ENCODE measurements at places on chromosomes 12 and 14.

DNA sequence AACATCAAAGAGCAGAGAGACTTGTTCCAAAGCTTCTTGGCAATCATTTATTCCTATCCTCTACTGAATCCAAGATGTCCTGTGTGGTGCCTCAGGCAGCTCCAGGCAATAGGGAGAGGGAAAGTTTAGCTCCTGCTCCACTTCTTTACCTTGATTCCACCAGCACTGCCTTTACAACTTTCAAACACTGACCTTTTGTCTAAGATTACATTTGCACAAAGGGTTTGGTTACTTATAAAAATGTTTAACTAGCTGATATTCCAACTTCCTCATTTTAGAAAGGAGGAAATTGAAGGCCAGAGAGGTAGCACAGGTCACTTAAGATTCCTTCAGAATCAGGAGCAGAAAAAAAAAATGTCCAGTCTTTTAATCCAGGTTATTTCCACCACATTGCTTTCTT lies 192.7 kb downstream of the BTG1 start:
- DNase-seq: no peak

DNA sequence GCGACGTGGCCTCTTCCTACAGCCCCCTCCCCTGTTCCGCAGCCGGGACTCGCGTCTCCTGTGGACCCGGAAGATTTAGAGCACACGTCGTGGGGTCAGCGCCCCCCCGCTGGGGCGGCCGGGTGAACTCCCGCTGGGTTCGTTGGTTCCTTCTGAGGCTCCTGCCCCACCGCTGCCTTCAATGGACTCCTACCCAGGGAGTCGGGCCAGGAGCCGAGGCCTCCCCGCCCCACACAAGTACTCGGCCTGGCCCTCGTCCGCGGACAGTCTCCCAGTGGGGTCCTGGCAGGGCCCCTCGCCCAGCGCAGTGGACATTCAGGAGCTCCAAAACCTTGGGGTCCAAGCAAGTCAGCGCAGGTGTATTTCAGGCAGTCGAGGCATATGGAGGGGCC lies 1.2 kb downstream of the MMP17 start:
- no peak for DNase-seq

GRCh38 chr14:55814873-55815272 lies 234.9 kb downstream of the KTN1 start:
- DNase-seq: no peak

DNA sequence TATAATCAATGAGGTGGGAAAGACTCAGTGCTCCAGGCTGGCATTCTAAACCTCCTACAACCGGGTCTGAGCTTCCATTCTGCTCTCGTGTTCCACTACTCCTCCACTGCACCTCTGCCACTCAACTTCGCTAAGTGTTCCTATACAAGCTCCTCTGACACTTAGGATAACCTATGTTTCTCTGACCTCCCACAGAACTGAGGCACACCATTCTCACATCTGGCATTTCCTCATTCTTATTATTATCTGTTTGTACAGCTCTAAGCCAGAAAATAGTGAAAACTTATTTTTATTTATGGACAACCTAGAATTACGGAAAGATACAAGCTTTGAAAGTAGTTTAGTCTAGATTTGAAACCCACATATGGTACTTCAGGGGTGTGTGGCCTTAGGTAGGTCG lies 127.0 kb downstream of the MED13L start:
- DNase-seq: no peak

DNA sequence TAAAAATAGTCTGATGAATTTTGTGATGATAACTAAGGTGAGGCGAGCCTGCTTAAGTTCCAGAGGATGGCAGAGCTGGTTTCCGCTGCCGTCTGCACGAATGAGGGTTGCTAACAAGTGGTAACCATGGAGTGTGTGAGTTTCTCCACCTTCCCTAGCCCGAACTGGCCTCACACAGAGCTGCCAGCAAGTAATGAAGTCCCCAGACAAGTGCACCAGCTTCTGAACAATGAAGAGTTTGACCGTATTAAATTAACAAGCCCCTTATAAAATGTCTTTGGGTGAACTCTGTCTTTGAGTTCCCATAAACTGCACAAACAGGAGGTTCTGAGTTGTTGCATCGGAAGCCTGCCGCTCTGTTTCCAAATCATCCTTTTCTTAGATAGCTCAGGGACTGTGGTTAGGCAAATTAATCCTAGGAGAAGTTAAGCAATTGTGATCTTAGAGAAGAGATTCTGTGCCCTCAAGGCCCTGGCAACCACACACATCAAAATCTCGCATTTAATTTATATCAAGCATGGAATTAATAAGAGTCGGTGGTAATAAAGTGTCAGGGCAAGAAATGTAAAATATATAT lies 274.1 kb upstream of the DAAM1 start:
- DNase-seq: no peak

GRCh38 chr14:20494935-20495766 lies 10.2 kb upstream of the RNASE10 start:
- no peak for DNase-seq

DNA sequence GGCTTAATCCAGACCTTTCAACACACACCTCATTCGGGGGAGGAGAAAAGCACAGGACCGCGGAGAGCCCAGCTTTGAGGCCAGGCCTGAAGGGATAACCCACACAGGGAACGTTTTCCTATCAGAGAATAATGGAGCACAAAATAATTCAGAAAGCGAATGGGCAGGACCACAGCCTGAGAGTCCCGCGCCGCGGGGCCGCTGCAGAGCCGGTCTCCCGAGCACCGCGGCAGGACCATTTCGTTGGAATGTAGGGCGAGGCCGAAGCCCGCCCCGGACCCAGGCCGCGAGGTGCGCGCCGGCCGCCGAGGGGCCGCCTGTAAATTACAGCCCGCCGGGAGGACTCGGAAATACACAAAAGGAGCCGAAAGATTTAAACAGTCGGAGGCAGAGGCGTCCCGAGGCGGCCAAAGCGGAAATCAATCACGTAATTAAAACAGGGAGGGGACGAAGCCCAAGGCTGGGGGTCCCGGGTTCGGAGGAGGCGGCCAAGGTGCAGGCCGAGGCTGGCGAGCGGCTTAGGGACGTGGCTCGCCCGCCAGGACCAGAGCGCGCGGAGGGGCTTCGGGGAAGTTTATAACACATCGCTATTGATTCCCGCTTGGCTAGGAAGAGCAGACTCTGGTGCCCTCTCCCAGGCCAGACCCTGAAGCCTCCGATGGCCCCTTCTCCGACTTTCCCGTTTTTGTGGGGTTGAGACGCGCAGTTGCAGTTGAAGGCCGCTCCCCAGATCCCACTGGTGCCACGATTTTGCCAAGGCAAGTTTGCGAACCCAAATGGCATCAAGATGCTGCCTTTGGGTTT lies 6.3 kb upstream of the HOXC4 start:
- DNase-seq: no peak

DNA sequence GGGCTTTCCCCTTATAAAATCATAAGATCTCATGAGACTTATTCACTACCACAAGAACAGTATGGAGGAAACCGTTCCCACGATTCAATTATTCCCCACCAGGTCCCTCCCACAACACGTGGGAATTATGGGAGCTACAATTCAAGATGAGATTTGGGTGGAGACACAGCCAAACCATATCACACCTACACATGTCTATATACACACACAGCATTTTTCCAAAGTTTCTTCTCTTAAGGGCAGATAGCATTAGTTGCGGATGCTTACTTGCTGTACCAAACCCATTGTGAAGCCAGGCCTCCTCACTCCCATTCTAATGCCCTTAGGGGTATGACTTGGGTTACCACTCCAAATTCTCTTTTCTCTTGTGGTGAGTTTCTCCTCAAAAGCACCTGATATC lies 104.1 kb upstream of the RAP1B start:
- no peak for DNase-seq

GRCh38 chr12:117030187-117030900 lies 68.9 kb downstream of the TESC start:
- DNase-seq: no peak

- DNase-seq: no peak
Observed at GRCh38 chr14:92945544-92945943, 22.6 kb downstream of the CHGA start.

GRCh38 chr12:50786498-50787231 lies 22.8 kb downstream of the ATF1 start:
- DNase-seq: no peak

DNA sequence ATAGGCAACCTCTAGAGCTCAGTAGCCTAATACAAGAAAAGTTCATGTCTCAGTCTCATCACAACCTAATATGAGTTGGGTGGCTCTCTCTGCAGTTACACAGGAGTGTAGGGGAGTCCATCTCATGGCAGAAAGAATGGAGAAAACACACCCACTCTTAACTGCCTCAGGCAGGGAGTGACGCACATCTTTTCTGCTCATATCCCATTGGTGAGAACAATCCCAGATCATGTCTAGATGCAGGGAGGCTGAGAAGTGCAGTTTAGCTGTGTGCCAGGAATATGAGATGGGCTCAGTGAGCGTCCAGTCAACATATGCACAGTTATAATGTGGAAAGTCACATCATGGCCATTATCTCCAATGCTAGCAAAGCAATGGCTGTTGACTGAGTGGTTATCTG lies 59.3 kb upstream of the KCNA5 start:
- no peak for DNase-seq

DNA sequence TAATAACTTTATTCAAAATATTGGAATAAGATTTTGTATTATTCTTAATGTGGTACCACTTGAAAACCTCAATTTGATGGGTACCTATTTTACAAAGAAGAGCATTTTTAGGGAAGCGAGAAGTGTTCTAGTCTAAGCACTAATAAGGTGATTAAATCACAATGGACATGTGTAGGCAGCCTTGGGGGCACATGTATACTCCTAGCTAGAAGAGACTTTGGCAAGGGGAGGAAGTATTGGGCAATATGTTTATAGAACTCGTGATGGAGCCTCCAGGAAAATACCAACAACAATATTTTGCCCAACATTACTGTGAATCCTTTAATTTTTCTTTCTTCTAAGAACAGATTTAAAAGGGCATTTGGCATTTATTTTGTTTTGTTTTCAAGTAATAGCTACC lies 280.3 kb downstream of the ADAMTS20 start:
- DNase-seq: no peak

DNA sequence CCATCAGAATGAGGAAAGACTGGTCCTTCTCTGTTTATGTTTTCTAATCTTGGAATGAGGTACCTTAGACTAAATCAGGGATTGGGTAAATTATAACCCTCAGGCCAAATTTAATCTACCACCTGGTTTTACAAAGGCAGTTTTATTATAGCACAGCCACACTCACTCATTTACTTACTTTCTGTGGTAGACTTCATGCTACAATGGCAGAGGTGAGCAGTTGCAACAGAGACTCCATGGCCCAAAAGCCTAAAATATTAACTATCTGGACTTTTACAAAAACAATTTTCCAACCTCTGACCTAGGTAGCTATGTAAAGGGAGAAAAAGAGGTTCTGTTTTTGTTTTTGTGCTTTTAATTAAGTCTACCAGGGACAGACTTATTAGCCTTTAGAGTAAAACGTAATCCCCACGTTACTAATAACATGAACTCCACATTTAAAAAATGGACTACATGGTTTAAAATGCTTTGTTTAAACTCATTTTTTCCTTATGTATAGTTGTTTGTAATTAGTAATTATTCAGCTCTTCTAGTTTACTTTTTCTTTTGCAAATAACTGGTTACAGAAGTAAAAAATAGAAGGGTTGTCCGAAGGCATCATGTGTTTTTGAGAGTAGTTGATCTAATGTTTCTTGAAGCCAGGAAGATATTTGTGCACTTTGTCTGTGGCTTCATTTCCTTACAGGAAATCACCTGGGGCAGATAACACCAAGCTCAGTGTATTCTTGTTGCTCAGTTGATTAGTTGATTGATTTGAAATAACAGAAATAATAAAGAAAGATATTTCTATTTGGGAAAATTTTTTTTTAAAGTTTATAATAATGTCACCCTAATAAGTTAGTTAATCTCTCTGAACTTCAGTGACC lies 57.6 kb upstream of the ATP2B1 start:
- DNase-seq: no peak

DNA sequence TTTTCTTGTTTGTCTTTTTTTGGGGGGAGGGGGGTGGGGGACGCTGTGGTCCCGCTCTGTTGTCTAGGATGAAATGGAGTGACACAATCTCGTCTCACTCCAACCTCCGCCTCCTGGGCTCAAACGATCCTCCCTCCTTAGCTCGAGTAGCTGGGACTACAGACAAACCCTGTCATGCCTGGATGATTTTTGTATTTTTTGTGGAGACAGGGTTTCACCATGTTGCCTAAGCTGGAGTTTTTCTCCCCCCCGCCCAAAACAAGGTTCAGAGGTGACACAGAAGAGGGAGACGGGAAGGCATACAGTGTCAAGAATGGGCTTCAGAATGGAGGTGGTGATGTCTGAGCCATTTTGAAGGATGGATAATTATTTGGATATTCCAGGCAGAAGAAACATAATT lies 116.9 kb upstream of the ATF1 start:
- DNase-seq: no peak

- peak; percentile 36 for DNase-seq
Observed at GRCh38 chr12:47811581-47812484, 7.9 kb downstream of the HDAC7 start.

- no peak for DNase-seq
Observed at GRCh38 chr14:55303691-55304145, 32.5 kb downstream of the FBXO34 start.

- DNase-seq: no peak
Observed at GRCh38 chr14:59275668-59276067, 87.2 kb downstream of the DAAM1 start.

GRCh38 chr12:110613071-110613770 lies 708 bp upstream of the TCTN1 start:
- no peak for DNase-seq

- no peak for DNase-seq
Observed at GRCh38 chr14:94237983-94238382, 55.1 kb downstream of the SERPINA10 start.

GRCh38 chr12:71694099-71694820 lies 8.4 kb downstream of the TMEM19 start:
- peak; percentile 72 for DNase-seq

GRCh38 chr14:77026166-77026929 lies 2.2 kb downstream of the IRF2BPL start:
- no peak for DNase-seq

DNA sequence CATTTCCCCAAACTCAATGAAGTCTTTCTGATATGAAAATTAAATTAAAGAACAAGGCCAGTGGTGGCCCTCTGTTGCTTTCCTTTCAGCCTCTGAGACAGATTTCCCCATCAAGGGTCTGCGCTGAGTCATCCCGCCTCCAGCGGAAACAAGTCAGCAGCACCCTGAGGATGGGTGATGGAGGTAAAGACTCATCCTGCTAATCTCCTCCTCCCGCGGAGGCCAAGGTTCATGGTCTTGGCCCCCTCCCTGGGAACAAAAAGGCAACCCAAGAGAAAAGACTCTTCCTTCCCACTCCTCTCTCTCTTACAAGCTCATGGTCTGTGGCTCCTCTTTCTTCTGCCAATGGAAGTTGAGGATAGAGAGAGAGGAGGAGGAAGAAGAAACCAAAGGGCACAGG lies 9.0 kb upstream of the NUMB start:
- no peak for DNase-seq

- DNase-seq: no peak
Observed at GRCh38 chr12:121751749-121752351, 39.3 kb downstream of the TMEM120B start.

- DNase-seq: peak; percentile 79
Observed at GRCh38 chr12:14845350-14845750, 2.0 kb upstream of the ART4 start.

GRCh38 chr14:90514015-90514398 lies 117.2 kb downstream of the CALM1 start:
- no peak for DNase-seq

- peak; percentile 83 for DNase-seq
Observed at GRCh38 chr14:91996948-91997371, 42.9 kb downstream of the TRIP11 start.
